Fibroblast of lung (primary cell): ENCODE measurements at places on chromosomes 5 and 9.

- no peak for DNase-seq
These were observed 318.3 kb upstream of the PTGER4 start for GRCh38 chr5:40361378-40361777.

- no peak for DNase-seq
These were observed 207.3 kb downstream of the PTTG1 start for GRCh38 chr5:160629003-160629402.

DNA sequence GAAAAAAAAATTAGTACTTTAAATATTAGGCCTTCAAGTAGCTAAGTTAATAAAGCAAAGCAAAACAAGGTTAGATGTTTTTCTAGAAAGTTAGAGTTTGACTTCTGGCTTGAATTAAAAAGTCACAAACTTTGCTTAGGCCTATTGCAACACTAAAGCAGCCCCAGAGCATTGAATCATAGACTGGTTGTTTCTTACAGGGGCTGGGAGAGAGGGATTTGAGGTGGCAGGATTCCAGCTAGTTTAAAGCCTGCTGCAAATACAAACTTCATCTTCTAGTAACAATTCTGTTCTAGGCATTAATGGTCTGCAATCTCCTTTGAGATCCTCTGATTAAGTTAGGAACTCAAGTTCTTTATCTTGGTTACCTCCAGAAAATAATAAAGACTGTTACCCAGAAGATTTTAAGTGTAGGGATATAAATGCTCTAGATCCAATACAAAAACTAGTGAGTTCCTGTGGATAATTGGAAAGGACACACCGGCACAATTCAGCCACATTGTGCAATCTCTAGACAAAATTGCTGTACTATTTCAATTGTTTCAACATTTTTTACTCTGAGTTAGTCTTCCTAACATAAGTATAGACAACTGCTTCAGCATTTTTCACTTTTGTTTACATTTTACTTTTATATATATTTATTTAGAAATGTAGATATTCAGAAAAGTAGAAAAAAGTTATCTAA is 12.6 kb downstream of the OR13C5 start:
- no peak for DNase-seq

- peak; percentile 34 for DNase-seq
These were observed 60.2 kb downstream of the ARHGAP26 start for GRCh38 chr5:142830241-142831008.

DNA sequence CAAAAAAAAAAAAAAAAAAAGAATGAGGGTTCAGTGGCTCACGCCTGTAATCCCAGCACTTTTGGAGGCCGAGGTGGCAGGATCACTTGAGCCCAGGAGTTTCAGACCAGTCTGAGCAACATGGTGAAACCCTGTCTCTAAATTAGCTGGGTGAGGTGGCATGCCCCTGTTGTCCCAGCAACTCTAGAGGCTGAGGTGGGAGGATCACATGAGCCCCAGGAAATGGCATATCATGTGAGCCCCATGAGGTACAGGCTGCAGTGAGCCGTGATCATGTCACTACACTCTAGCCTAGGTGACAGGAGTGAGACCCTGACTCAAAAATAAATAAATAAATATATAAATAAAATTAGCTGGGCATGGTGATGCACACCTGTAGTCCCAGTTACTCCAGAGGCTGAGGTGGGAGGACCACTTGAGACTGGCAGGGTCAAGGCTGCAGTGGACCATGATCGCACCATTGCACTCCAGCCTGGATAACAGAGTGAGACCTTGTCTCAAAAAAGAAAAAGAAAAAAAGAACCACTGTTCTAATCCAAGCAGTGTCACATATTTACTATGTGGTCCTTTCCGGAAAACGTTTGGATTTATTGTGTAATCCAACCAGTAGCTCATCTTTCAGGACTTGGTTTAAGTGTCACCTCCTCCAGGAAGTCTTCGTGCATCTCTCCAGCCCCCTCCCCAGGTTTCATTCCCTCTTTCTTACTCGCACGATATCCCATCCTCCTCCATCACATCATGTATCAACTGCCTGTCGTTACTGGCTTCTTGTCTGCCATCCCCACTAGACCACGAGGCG is 12.3 kb upstream of the SPOUT1 start:
- no peak for DNase-seq

GRCh38 chr9:95116808-95117204 is 200.7 kb downstream of the FANCC start:
- no peak for DNase-seq

GRCh38 chr5:67031692-67032091 is 164.9 kb downstream of the CD180 start:
- DNase-seq: peak; percentile 33

- DNase-seq: no peak
These were observed 1.3 kb downstream of the LRRC26 start for GRCh38 chr9:137168573-137168903.

GRCh38 chr5:33341351-33341750 is 99.4 kb upstream of the TARS1 start:
- DNase-seq: no peak

GRCh38 chr9:1051584-1052275 is 1.6 kb downstream of the DMRT2 start:
- DNase-seq: peak; percentile 1

GRCh38 chr9:6842584-6842947 is 84.8 kb downstream of the KDM4C start:
- DNase-seq: peak; percentile 27

DNA sequence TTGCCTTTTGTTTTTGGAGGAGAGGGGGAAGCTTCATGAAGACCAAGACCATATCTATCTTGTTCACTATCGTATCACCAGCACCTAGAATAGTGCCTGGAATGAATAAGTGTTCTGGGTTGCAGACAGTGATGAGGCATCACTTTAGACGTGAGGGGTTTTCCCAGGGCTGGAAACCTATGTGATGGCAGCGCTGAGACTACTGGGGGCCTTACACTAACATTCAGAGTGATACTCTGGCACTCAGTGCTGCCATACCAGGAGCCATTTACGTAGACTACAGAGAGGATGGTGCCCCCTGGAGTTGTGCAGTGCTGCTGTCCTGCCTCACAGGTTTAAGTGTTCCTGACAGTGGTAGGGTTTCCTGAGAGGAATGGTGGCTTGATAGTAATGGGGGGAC is 6.9 kb downstream of the CCL19 start:
- no peak for DNase-seq

GRCh38 chr9:71048280-71048679 is 73.1 kb downstream of the TRPM3 start:
- DNase-seq: no peak

- DNase-seq: peak; percentile 63
These were observed 157.0 kb downstream of the GABBR2 start for GRCh38 chr9:98551511-98552286.

DNA sequence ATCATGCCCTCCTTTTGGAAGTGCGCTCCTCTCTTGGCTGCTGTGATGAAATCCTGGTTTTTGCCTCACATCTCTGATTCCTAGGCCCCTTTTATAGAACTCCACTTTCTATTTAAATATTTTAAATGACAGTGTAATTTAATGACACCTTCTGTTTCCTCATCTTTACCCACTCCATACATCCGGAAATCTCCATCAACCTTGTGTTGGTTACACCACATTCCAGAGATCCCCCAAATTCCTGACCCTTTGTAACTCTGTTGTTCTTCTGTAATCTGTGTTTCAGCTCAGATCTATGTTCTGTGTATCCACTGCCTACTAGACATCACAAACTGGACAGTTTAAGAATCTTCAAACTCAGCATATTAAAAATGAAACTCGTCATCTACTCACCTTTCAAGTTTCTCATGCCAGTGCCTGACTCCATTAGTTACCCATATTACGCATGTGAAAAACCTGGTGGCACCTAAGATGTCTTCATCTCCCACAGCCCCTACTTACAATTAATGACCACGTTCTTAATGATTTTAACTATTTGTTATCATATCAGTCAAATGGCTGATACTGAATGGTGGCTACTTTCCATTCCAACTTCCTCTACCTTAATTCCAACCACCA is 25.1 kb downstream of the PARP8 start:
- DNase-seq: no peak

- no peak for DNase-seq
These were observed 1610.1 kb upstream of the ACO1 start for GRCh38 chr9:30774326-30774725.

DNA sequence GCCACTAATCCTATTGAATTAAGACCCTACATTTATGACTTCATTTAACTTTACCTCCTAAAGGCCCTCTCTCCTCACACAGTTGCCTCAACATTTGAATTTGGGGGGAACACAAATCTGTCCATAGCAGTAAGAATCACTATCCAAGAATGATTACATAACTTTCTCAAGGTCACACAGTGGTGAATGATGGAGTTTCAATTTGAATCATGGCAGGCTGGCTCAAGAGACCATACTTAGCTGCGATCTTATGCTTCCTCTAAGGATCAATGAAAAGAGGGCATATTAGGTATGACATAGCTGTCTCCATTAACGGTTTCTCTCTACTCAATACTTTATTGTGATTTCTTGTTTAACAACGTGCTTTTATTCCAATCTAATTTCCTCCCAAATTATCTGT is 44.1 kb upstream of the PDE4D start:
- DNase-seq: no peak

DNA sequence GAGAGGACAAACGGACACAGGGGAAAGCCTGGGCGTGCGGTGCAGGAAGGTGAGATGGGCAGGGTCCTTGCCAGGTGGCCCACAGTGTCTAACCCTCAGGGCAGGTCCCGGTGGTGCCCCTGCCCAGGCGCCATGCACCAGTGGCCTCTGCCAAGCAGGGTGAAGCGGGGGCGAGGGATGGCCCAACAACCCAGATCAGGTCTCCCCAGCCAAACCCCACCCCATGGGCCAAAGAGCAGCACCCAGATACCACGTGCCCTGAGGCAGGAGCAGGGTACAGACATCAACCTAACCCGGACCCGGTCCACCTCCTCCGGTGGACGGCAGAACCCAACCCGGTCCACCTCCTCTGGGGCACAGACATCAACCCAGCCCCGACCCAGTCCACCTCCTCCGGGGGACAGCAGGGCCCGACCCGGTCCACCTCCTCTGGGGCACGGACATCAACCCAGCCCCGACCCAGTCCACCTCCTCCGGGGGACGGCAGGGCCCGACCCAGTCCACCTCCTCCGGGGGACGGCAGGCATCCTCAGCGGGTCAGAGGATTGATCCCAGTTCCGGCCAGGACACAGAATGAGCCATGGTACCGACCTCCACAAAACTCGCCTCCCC is 12.8 kb downstream of the SLC12A7 start:
- no peak for DNase-seq

DNA sequence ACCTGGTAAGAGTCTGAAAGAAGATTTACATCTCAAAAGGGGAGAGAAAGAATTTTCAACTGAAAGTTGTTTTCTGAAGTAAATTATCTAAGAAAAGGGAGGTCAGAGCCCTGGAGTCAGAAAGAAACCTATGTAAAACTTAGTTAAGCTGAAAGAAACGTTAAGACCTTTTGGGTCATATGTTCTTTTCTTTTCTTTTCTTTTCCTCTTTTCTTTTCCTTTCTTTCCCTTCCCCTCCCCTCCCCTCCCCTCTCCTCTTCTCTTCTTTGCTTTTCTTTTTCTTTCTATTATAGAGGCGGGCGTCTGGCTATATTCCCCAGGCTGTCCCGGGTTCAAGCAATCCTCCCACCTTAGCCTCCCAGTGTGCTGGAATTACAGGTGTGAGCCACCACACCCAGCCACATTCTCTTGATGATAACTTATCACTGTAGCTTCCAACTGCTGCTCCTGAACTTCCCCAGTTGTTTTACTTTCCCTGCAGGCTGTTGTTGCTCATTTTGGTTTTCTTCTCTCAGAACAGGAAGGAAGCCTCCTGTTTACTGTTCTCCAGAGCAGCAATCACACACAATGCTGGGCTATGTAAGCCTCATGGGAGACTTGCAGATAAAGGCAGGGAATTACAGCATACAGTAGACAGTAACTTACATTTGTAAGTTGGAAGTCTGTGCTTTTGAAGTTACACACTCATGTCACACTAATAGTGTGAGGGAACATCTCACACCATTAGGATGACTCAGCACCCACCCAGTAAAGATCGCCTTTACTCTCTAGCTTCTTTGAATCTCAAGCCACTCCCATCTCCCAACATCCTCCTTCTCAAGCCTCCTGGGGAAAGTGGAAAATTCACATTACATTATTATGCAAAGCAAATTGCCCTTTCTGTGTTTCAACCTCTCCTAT is 2216.6 kb upstream of the WWC1 start:
- no peak for DNase-seq

GRCh38 chr5:26761045-26761444 is 277.3 kb downstream of the CDH9 start:
- no peak for DNase-seq

DNA sequence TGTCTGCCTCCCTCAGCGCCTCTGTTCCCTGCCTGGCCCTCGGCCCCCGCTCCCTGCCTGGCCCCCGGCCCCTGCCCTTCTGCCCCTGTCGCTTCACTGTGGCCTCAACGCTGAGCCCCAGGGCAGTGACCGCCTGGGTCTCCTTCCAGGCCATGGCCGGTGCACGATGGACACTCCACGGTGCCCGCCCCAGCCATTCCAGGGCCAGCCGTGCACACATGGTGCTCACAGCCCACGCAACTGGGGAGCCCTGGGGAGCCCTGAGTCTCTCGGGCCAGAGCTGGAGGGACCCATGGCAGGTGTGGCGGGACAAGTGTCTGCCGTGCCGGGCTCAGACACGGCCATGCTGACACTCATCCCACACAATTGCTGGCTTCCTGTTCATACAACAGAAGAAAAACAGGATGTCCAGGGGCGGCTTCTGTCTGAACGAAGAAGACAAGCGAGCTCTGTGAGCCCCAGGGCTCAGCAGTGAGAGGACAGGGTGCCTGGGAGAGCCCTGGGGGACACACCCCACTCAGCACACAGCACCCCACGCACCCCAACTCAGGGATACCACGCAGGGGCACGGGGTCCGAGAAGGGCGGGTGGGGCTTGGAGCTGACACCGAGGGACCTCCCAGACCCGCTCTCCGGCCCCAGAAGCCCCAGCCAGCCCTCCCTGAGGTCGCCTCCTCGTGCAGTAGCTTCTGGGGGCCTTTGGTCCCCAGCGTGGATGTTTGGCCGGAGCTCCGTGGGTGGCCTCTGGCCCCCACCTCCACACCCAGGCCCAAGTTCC is 35.7 kb downstream of the EXD3 start:
- no peak for DNase-seq

GRCh38 chr9:137756045-137756744 is 121.4 kb upstream of the CACNA1B start:
- DNase-seq: peak; percentile 54

DNA sequence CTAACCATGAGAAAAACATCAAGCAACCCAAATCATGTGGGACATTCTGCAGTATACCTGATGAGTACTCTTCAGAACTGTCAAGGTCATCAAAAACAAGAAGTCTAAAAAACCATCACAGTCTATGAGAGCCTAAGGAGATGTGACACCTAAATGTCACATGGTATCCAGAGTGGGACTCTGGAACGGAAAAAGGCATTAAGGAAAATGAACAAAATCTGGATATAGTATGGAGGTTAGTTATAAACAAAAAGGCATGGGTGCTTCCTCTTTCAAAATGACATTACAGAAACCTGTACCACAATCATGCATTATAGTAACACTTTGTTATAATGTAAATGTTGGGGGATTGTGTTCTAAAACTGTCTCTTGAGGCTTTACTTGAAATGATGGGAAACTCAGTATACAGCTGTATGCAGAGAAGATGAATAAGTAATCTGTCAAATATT is 47.4 kb downstream of the PRKACG start:
- DNase-seq: no peak

- peak; percentile 40 for DNase-seq
These were observed 42.6 kb upstream of the SAP30L start for GRCh38 chr5:154403234-154403633.
